Activated T-helper 2 cell treated with anti-CD3 and anti-CD28 coated beads, Interferon-gamma antibody, Interleukin-2, Interleukin-4, amounts not matched to agents 10 μg/mL and 5 μg/mL and 100 μg/mL, durations not matched to agents 14 hours and 24 hours and 36 hours (primary cell): ENCODE measurements at places on chromosomes 12 and 14. TPM values are rescaled to one million over a fixed set of nuclear protein-coding genes. Genes with fewer than 3 reads are reported as not detected.

DNA sequence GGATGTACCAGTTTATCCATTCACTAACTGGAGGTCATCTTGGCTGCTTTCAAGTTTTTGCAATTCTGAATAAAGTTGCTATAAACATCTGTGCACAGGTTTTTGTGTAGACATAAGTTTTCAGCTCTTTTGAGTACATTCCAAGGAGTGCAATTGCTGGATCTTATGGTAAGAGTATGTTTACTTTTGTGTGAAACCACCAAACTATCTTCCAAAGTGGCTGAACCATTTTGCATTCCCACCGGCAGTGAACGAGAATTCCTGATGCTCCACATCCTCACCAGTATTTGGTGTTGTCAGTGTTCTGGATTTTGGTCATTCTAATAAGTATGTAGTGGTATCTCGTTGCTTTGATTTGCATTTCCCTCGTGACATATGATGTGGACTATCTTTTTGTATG lies 150.5 kb upstream of the BCL2L14 start:
- H3K36me3 ChIP-seq, result no peaks in the 10 kb centered on the region
- no peak for DNase-seq
- H3K27me3 ChIP-seq, result peaks cover 25% of the 10 kb centered on the region

DNA sequence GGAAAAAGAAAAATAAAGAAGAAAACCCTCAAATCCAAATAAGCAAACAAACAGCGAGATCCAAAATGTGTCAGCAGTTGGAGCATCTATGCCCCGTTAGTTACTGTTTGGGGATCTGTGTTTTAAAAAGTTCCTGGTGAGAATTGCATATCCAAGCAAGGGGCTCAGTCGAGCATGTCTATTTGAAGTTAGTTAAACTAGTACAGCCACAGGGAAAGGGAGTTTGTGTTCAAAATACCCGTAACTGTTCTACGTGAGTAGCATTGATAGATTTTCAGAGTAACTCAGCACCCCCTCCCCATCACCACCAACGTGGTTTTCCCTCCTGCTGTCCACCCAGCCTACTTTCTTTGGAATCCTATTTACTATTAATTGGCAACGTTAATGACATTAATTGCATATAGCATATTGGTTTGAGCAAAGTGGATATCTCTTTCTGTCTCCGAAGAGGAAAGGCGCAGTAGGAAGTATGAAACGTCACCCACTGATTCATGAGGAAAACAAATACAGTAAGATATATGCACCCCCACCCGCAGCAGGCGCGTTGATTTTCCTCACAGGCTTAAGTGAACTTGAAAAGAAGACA lies 1.5 kb downstream of the NPAS3 start:
- H3K36me3 ChIP-seq, result no peaks in the 10 kb centered on the region
- H3K27ac ChIP-seq, result no peak overlapping the region
- peaks cover 9% of the 10 kb centered on the region for H3K4me1 ChIP-seq
- H3K4me3 ChIP-seq, result peak overlapping the region; percentile 69

DNA sequence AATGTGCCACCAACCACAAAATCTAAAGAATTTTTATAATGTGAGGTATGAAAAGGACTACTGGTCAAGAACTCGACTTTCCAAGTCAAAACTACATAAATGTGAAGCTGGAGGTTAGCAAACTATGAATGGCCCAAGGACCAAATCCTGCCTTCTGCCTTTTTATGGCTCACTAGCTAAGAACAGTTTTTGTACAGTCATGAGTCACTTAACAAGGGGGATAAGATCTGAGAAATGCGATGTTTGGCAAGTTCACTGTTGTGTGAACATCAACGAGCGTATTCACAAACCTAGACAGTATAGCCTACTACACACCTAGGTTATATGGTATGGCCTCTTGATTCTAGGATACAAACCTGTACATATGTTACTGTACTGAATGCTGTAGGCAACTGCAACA lies 28.2 kb downstream of the FERMT2 start:
- H3K4me1 ChIP-seq, result peaks cover 7% of the 10 kb centered on the region
- H3K4me3 ChIP-seq, result no peak overlapping the region
- no peaks in the 10 kb centered on the region for H3K27me3 ChIP-seq
- no peak overlapping the region for H3K27ac ChIP-seq
- no peaks in the 10 kb centered on the region for H3K36me3 ChIP-seq
- no peak for DNase-seq

DNA sequence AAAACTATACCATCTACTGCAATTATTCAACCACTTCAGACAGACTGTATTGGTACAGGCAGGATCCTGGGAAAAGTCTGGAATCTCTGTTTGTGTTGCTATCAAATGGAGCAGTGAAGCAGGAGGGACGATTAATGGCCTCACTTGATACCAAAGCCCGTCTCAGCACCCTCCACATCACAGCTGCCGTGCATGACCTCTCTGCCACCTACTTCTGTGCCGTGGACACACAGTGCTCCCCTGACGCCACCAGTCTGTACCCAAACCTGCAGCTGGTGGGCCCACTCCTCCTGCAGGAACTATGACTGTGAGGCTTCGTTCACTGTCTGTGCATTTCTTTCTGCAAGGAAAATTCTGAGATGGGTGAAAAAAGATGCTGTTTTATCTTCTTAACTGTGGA lies 284.7 kb downstream of the DAD1 start:
- H3K27ac ChIP-seq, result no peak overlapping the region
- no peaks in the 10 kb centered on the region for H3K27me3 ChIP-seq
- DNase-seq, result no peak
- no peaks in the 10 kb centered on the region for H3K36me3 ChIP-seq
- H3K4me3 ChIP-seq, result peak overlapping the region; percentile 45

DNA sequence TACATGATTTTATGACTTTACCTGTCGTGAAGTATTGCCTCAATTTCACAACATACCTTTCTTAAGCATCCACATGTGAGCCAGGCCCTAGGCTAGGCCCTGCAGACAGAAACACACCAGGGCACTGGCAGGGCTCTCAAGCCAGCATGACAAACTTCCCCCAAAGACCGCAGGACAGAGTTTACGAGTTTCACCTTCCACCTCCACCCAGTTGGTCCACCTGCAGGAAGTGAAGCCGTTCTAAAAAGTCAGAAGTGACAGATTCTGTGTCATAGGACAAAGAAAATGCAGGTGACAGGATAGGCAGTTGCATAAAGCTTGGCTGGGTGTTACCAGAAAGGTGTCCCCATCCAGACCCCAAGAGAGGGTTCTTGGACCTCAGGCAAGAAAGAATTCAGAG lies 382.3 kb downstream of the PCNX1 start:
- peaks cover 4% of the 10 kb centered on the region for H3K27me3 ChIP-seq
- H3K36me3 ChIP-seq, result no peaks in the 10 kb centered on the region
- H3K27ac ChIP-seq, result no peak overlapping the region
- DNase-seq, result no peak
- peaks cover 14% of the 10 kb centered on the region for H3K4me1 ChIP-seq

- no peaks in the 10 kb centered on the region for H3K27me3 ChIP-seq
- no peak overlapping the region for H3K4me3 ChIP-seq
- H3K27ac ChIP-seq, result no peak overlapping the region
- no peaks in the 10 kb centered on the region for H3K36me3 ChIP-seq
- DNase-seq, result no peak
Observed at GRCh38 chr12:4194668-4195067, 78.9 kb upstream of the CCND2 start.

DNA sequence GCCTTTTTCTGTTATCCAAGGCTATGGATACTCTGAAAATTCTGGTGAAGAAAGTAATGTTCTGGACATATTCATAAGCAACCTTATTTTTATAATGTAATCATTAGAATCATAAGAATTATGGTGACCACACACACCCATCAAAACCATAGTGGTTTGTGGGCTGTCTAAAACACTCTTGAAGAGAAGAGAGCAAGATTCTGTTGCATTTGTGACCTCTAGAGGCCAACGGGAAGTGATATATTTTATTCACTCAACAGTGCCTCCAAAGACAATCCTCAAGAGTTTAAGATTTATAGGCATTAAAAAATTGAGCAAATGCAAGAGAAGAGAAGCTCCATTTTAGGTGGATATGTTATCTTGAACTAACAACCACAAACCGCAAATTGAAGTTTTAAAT lies 68.5 kb upstream of the LGR5 start:
- H3K27me3 ChIP-seq, result no peaks in the 10 kb centered on the region
- H3K4me1 ChIP-seq, result no peaks in the 10 kb centered on the region
- no peak overlapping the region for H3K4me3 ChIP-seq

DNA sequence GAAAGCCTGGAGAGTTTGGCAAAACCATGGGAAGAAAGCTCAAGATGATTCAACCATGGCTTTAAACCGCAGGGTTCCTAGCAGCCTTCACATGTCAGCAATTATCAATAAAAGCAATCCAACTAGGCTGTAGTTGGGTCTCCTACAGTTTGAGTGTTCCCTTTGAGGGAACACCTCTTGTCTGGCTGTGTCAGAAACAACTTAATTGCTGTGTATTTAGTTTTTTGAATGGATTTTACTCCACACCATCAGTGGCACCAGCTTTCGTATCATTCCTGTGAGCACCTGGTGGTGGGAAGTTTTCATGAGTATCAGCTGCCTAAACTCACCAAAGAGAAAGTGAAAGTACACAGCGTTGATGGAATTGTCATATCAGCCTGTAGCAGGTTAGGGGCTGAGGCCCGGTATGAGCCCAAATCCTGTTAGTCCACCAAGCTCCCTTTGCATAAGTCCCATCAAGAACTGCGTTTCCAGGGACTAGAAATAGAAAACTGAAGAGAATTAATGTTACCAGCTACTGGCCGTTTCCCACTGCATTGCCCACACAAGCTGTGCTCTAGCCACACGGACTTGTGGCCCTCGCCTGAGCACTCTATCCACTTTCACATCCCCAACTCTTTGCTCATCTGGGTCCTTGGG lies 10.9 kb upstream of the IL26 start:
- peaks cover 5% of the 10 kb centered on the region for H3K27me3 ChIP-seq
- H3K36me3 ChIP-seq, result peaks cover 3% of the 10 kb centered on the region
- H3K27ac ChIP-seq, result peak overlapping the region; percentile 70
- H3K4me3 ChIP-seq, result peak overlapping the region; percentile 67
- peaks cover 62% of the 10 kb centered on the region for H3K4me1 ChIP-seq
- DNase-seq, result peak; percentile 34

DNA sequence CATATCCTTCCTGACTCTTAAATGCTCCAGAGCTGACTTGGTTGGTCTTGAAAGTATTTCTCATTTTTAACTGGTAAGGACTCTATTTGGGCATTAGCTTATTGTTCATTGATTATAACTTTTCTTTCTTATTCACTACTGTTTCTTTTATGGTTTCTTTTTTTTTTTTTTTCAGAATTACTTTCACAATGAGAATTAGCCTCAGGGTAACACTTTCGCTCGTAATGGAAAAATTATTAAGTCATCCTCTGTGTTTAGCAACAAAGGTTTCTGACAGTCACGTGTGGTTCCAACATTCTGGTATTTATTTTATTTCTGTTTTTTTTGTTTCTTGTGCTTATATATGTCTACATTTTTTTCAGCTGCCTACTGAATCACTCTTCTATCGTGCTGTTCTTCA lies 80.0 kb downstream of the METTL25 start:
- no peak overlapping the region for H3K4me3 ChIP-seq
- no peaks in the 10 kb centered on the region for H3K36me3 ChIP-seq
- H3K27ac ChIP-seq, result peak overlapping the region; percentile 52
- H3K27me3 ChIP-seq, result no peaks in the 10 kb centered on the region

- H3K4me3 ChIP-seq, result no peak overlapping the region
- H3K27ac ChIP-seq, result no peak overlapping the region
- peaks cover 3% of the 10 kb centered on the region for H3K4me1 ChIP-seq
Observed at GRCh38 chr12:26691234-26691970, 141.6 kb downstream of the ITPR2 start.

Gene RERG
- not detected in 2 replicates for total RNA-seq

Gene P2RX2
- not detected in 2 replicates for total RNA-seq
